ENCODE measurements at places on chromosomes 2 and 18.

DNA sequence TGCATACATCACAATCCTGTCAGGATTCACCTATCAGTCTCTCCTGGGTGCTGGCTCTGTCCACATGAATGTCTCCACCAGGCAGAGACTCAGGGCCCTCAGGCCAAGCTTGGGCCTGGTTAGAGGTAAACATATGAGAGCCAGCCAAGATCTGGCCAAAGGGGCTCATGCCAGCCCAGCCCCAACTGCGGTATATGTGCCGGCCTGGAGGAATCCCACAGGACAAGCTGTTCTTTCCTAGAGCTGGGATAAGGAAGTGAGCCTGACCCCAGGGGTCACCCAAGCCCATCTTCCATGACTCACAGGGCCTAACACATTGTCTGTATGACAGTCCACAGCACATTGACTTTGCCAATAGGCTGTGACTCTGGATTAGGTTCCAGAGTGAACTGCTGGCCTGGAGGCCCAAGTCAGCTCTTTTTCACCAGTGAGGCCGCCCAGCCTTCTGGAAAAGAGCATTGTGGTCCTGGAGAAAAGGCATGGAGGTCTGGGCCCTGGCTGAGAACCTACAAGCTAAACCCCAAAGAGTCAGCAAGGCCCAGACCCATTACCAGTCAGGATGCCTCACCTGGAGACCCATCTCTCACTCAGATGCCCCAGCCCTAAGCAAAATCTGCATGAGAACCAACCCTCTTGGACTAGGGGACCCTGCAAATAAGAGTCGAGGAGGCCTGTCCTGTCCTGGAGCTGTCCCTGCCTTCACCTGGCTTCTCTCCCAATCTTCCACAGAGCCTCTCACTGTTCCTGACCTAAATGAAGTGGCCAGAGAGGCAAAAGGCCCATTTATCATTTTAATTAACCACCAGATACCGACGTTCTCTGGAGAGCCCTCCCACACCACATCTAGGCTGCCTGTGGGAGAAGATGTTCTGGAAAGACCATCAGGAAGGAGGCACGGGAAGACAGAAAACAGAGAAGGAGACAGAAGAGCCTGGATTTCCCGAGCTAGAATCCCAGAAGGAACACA, 120.9 kb upstream of the PKDCC start:
- no peak for DNase-seq

- DNase-seq, result peak; percentile 92
Measured at GRCh38 chr2:74747411-74748080, 86.4 kb upstream of the HK2 start.

- no peak for DNase-seq
Measured at GRCh38 chr18:77866351-77866750, 616.7 kb downstream of the GALR1 start.

GRCh38 chr2:210162466-210163124, 8.6 kb downstream of the KANSL1L start:
- peak; percentile 53 for DNase-seq

DNA sequence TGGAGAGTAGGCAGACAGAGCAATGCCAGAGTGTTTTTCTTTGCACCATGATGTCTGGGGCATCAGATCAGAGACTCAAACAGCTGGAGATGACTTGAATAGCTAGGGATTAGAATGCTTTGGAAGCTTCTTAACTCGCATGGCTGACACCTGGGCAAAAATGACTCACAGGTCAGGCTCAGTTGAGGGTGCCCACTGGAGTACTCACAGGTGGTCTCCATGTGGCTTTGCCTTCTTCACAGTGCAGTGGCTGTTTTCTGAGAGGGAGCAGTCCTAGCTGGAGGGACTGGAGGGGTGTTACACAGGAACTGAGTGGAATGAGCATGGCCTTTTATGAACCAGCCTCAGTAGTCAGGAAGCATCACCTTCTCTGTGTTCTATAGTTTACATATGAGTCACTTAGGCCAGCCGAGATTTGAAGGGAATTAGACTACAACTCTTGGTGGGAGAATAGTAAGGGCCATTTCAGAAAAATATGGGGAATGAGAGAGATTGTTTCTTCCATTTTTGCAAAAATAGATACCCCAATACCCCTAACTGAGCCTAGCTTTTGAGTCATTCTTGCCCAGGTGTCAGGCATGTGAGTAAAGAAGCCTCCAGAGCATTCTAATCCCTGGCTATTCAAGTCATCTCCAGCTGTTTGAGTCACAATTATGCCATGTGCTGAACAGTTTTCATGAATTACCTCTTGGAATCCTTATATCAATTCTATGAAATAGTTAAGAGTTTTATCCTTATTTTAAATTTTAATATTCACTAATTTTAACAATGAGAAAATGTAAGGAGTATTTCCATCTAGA, 7.1 kb upstream of the PPP1R1C start:
- no peak for DNase-seq

GRCh38 chr2:30476636-30477035, 29.6 kb downstream of the LCLAT1 start:
- no peak for DNase-seq

- DNase-seq, result no peak
Measured at GRCh38 chr2:206098471-206098870, 12.5 kb upstream of the INO80D start.

GRCh38 chr18:73636355-73636754, 511.3 kb downstream of the FBXO15 start:
- no peak for DNase-seq

GRCh38 chr2:8624855-8625398, 56.9 kb upstream of the ID2 start:
- DNase-seq, result no peak

DNA sequence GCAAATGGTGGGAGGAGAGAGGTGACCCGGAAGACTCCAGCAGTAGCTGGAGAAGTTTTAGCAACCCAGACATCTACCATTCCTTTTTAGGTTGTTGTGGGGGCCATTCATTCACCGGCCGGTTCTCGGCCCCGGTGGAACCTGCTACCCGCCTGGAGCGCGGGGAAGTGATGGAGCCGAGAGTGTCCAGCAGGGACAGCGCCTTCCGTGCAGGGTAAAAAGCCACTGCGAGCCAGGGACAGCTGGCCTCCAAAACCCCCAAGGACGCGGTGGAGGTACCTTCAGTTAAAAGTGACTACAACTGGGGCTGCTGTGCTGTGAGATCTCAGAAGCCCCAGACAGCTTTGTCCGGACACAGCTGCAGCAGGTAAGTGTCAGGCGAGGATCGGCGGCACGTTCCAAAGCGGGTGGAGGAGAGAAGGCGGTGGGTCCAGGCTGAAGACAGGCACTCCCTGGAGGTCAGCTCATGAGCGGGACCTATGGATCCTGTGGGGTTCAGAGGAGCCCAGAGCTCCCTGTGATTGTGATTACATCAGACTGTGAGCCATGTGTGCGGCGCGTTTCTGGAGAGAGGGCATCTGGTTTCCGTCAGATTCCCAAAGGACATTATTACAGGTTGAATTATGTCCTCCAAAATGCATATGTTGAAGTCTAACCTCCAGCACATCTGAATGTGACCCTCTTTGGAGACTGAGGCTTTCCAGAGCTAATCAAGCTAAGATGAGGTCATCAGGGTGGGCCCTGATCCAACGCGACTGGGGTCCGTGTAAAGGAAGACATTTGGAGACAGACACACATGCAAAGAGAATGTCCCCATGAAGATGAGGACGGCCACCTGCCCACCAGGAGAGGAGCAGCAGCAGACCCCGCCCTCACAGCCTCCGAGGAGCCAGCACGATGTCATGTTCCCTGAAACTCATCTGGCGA, 276.3 kb downstream of the EIPR1 start:
- no peak for DNase-seq

DNA sequence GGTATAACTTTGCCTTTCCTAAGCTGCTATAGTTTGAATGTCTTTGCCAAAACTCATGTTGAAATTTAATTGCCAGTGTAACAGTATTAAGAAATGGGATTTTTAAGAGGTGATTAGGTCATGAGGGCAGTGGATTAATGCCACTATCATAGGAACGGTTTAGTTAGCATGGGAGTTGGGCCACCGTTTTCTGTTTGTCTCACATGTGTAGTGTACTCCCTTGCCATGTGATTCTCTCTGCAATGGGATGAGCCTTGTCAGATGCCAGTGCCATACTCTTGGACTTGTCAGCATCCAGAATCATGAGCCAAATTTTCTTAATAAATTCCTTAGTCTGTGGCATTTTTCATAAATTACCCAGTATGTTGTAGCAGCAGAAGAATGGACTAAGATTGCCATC, 388.9 kb upstream of the RGPD4 start:
- DNase-seq, result no peak

DNA sequence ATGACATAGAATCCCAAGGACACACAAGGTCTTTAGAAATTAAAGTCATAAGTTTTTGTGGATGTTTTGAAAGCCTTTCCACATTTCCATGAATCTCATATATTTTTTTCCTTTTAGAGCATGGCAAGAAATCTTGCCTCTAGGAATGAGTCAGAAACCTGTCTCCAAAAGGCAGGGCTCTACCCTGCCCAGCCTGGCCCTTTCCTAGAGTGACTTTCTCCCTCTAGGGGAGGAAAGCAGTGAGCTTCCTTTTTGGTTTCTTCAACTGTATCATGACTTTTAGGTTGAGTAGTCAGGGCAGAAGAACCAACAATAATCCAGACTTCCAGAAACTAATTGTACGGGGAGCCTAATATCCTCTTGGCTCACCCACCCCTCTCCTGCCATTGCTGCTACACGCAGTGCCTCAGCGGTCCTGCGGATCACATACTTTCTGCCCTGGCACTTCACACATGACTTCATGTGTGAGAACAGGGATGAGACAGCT, 300.3 kb downstream of the AGPS start:
- DNase-seq, result no peak

GRCh38 chr2:29705616-29706015, 215.8 kb downstream of the ALK start:
- DNase-seq, result no peak

DNA sequence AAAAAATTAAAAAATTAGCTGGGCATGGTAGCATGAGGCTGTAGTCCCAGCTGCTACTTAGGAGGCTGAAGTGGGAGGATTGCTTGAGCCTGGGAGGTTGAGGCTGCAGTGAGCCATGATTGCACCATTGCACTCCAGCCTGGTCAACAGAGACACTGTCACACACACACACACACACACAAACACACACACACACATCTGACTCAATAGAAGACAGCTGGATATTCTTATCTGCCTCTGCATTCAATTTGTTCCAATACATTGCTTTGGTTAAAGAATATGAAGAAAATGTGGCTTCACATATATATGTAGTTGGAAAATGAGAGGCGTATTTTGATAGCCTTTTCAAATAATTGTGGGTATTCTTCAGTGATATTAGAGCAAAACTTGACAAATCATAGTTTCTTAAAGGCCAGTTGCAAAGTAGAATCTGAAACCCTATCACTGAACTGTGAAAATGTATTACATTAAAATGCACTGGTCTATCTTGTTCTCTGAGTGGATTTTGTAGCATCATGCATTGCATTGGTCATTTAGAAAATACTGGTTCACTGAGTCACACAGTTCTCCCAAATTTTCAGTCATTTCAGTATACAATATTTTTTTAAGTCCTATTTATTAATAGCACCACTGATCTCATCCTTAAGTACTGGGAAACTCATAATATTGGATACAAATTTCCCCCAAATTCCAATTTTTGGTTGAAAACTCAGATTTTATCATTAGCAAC, 140.9 kb downstream of the MCFD2 start:
- no peak for DNase-seq

DNA sequence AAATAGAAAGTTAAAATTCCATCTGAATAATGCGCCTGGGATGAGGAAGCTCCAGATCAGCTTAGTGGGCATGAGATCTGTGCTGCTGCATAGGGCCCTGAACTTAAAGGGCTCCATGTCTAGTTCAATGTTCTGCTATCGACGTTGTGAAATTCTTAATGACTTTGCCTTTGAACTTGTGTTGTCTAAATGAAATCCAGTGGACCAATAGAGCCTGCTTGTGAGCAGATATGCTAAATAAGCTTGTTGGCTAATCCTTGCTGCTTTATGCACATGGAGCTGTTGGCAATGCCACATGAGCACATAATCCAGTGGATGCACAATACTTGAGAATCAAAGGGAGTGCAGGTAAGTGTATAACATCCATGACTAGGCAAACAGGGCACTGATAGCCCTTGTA, 228.6 kb downstream of the TNS1 start:
- no peak for DNase-seq

DNA sequence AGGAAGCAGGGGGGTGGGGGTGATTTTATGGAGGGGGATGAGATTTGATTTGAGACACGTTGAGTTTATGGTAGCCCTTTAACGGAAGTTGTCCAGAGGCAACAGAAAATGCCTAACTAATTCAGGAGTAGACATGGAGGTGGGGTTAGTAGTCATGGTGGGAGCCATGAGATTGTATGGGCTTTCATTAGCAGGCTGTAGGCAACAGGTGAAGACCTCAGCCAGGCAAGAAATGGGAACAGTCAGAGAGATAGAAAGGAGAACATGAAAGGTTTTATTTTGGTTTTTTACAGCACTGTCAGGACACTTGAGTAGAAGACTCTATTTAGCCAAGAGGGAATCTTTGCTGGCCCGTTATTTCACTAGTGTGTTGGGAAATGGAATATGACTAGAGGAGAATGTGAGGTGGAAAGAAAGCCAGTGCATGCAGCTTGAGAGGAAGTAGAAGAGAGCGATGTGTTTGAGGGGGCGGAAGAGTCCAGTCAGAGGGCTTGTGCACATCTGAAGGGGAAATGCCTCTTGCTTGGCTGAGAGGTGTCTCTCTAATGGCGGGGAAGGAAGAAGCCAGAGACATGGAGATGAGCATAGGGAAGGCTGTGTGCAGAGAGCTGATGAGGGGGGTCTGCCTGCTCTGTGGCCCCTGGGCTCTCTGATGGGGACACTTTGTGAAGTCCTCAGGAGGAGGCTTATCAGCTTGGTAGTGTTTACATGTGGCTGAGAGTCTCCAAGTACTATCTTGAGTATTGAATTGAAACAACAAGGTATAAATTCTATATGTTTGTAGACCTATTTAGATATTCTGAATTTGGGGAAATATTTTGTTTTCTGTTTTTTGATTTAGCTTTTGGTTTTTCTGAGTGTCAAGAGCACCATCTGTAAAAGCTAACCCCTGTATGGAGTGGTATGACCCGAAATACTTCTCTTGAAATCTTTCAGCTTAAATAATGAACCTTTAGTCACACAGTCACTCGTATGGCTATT, 66.9 kb upstream of the ITM2C start:
- DNase-seq, result peak; percentile 91
